Activated CD4-positive, alpha-beta memory T cell treated with anti-CD3 and anti-CD28 coated beads, Interleukin-2, amount 10 ng/mL, durations not matched to agents 7 days and 5 days (primary cell): ENCODE measurements at places on chromosomes 13 and 19. TPM values are rescaled to one million over a fixed set of nuclear protein-coding genes. Genes with fewer than 3 reads are reported as not detected.
A peak's percentile ranks its signal among the peaks of the same experiment; 100 is the strongest.

Gene TIMM44
- total RNA-seq, result 48.4 TPM

Gene ADAMTSL5
- 2.9 TPM for total RNA-seq

Gene ONECUT3
- total RNA-seq, result not detected

Gene KIR3DL1
- total RNA-seq, result 0.23 TPM

Gene CCL25
- total RNA-seq, result not detected

GRCh38 chr19:46944918-46945628 is 74.6 kb upstream of the NPAS1 start:
- H3K4me3 ChIP-seq, result no peak overlapping the region
- no peaks in the 10 kb centered on the region for H3K27me3 ChIP-seq
- H3K27ac ChIP-seq, result no peak overlapping the region
- peaks cover 28% of the 10 kb centered on the region for H3K4me1 ChIP-seq

DNA sequence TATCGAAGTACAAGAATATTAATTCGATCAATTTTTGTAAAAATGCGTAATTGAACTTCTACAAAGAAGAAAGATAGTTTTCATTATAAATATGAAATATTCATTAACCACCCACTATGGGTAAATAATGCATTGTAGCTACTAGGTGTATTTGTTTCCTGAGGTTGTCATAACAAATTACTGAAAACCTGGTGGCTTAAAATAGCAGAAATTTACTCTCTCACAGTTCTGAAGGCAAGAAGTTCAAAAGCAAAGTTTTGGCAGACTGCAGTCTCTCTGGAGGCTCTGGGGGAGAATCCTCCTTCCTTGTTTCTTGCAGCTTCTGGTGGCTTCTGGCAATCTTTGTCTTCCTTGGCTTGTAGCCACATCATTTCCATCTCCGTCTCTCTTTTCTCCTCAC is 99.2 kb upstream of the MIR17HG start:
- peaks cover 5% of the 10 kb centered on the region for H3K27me3 ChIP-seq
- no peaks in the 10 kb centered on the region for H3K36me3 ChIP-seq
- no peak for DNase-seq
- H3K27ac ChIP-seq, result no peak overlapping the region
- H3K4me3 ChIP-seq, result no peak overlapping the region

- H3K4me1 ChIP-seq, result peaks cover 16% of the 10 kb centered on the region
- H3K36me3 ChIP-seq, result peaks cover 56% of the 10 kb centered on the region
- peak overlapping the region; percentile 50 for H3K4me3 ChIP-seq
- H3K27me3 ChIP-seq, result no peaks in the 10 kb centered on the region
- peak; percentile 34 for DNase-seq
- peak overlapping the region; percentile 67 for H3K27ac ChIP-seq
These were observed 29.1 kb downstream of the ZNF787 start for GRCh38 chr19:56091751-56092546.

GRCh38 chr19:19227217-19227616 is 15.5 kb downstream of the NCAN start:
- DNase-seq, result no peak
- H3K36me3 ChIP-seq, result no peaks in the 10 kb centered on the region
- H3K27me3 ChIP-seq, result peaks cover 19% of the 10 kb centered on the region
- H3K4me3 ChIP-seq, result no peak overlapping the region
- H3K4me1 ChIP-seq, result peaks cover 6% of the 10 kb centered on the region

GRCh38 chr19:38543807-38544568 is 73.8 kb downstream of the MAP4K1 start:
- peak overlapping the region; percentile 50 for H3K4me3 ChIP-seq
- H3K4me1 ChIP-seq, result peaks cover 41% of the 10 kb centered on the region
- H3K36me3 ChIP-seq, result peaks cover 7% of the 10 kb centered on the region
- DNase-seq, result peak; percentile 49
- H3K27ac ChIP-seq, result peak overlapping the region; percentile 75

- no peak overlapping the region for H3K27ac ChIP-seq
- no peaks in the 10 kb centered on the region for H3K27me3 ChIP-seq
- H3K36me3 ChIP-seq, result no peaks in the 10 kb centered on the region
- no peak overlapping the region for H3K4me3 ChIP-seq
- no peaks in the 10 kb centered on the region for H3K4me1 ChIP-seq
- no peak for DNase-seq
These were observed 162.5 kb downstream of the KCTD12 start for GRCh38 chr13:76723551-76724232.

DNA sequence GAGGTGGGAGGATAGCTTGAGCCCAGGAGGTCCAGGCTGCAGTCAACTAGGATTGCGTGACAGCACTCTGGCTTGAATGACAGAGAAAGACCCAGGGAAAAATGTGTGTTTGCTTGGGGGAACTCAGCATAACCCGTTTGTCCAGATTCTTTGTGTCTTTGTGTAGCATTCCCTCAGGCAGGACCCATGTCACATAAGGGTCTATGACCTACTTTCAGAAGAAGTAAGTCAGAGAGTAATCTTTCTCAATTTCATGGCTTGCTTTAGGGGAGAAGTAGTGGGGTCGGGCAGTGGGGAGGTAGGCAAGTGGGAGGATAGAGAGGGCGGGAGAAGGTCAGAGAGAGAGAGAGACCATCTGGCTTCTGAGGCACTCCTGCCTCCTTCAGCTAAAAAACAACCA is 11.9 kb upstream of the PSPC1 start:
- no peak overlapping the region for H3K4me3 ChIP-seq
- peaks cover 7% of the 10 kb centered on the region for H3K4me1 ChIP-seq
- H3K36me3 ChIP-seq, result no peaks in the 10 kb centered on the region
- DNase-seq, result no peak
- H3K27me3 ChIP-seq, result no peaks in the 10 kb centered on the region
- no peak overlapping the region for H3K27ac ChIP-seq

- no peaks in the 10 kb centered on the region for H3K36me3 ChIP-seq
- H3K27ac ChIP-seq, result no peak overlapping the region
- DNase-seq, result no peak
- no peak overlapping the region for H3K4me3 ChIP-seq
- H3K27me3 ChIP-seq, result no peaks in the 10 kb centered on the region
- H3K4me1 ChIP-seq, result no peaks in the 10 kb centered on the region
These were observed 214.0 kb upstream of the SOX1 start for GRCh38 chr13:111852725-111853518.

DNA sequence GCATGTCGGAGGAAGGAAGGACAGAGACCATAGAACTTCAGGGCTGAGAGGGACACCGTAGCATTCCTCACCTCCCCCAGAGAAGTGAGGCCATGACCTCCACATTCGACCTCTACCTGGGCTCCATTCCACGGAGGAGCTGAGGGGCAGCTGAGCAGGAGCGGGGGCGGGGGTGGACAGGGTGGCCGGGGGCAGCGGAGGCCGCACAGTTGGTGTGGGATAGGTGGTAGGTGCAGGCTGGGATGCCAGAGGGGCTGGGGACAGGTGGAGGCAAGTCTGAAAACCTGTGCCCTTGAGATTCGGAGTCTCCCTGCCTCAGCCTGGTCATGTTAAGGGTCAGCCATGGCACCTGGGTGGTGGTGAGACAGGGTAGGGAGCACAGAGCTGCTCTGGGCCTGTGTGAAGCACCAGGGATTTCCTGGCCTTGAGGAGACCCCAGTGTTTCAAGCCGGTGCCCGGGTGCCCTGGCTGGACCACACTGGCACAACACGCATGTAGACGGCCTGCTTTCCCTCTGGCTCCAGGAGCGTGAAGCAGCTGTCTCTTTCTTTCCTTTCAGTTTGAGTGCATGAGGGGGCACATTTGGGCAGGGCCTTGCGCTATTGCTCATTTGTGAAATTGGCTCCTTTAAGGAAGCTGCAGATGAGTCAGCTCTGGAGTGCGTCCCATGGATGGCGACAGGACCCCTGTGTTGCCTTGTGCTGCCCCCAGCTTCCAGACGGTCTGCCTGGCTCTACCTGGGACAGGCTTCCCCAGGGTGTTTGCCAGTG is 51.8 kb downstream of the TSSK6 start:
- peaks cover 52% of the 10 kb centered on the region for H3K36me3 ChIP-seq
- H3K4me3 ChIP-seq, result no peak overlapping the region
- DNase-seq, result no peak
- H3K27me3 ChIP-seq, result no peaks in the 10 kb centered on the region

GRCh38 chr13:97423300-97424045 is 10.5 kb upstream of the RAP2A start:
- no peak for DNase-seq
- peaks cover 17% of the 10 kb centered on the region for H3K27me3 ChIP-seq
- H3K27ac ChIP-seq, result no peak overlapping the region
- H3K4me1 ChIP-seq, result no peaks in the 10 kb centered on the region
- H3K4me3 ChIP-seq, result no peak overlapping the region
- H3K36me3 ChIP-seq, result no peaks in the 10 kb centered on the region

GRCh38 chr13:109226631-109227030 is 559.8 kb downstream of the IRS2 start:
- no peak overlapping the region for H3K4me3 ChIP-seq
- no peaks in the 10 kb centered on the region for H3K27me3 ChIP-seq
- no peaks in the 10 kb centered on the region for H3K36me3 ChIP-seq

- no peak overlapping the region for H3K4me3 ChIP-seq
- peaks cover 31% of the 10 kb centered on the region for H3K27me3 ChIP-seq
- peaks cover 16% of the 10 kb centered on the region for H3K4me1 ChIP-seq
- peak; percentile 26 for DNase-seq
- no peaks in the 10 kb centered on the region for H3K36me3 ChIP-seq
These were observed 46.4 kb upstream of the SHKBP1 start for GRCh38 chr19:40530091-40530901.

DNA sequence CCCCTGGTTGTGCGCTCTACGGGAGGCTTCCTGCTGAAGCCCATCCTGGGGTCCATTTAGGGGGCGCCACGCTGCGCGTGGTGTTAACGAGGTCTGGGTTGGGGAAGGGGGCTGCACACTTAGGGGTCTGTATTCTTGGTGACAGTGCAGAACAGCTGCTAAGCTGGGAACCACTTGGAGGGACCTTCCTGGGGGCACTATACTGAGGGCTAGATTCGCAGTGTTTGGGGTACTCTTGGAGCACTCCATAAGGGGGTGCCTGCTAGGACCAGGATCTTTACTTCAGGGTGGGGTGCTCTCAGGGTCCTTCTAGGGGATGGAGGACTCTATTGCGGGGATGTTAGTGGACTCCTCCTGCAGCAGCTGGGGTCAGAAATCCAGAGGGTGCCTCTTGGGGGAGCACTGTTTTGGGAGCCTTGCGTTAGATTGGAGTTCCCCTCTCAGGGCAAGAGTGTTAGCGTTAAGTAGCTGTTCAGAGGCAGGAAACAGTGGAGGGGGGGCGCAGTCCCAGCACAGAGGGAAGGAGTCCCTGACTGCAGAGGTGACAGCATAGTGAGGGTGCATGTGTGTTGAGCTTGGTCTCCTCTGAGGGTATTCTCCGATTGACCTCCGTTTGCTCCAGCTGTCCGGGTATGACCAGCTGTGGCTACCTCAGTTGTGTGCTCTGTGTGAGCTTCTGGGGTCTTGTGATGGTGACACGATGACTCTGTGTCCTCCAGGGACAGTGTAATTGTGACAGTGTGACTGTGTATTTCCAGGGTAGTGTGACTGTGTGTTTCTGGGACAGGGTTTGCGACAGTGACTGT is 1.1 kb downstream of the PDE4A start:
- peak; percentile 61 for DNase-seq
- H3K4me3 ChIP-seq, result peak overlapping the region; percentile 81
- peaks cover 31% of the 10 kb centered on the region for H3K36me3 ChIP-seq
- peaks cover 86% of the 10 kb centered on the region for H3K4me1 ChIP-seq

GRCh38 chr19:1471515-1472160 is 7.4 kb downstream of the C19orf25 start:
- H3K4me3 ChIP-seq, result no peak overlapping the region
- H3K4me1 ChIP-seq, result peaks cover 13% of the 10 kb centered on the region
- H3K27ac ChIP-seq, result no peak overlapping the region

DNA sequence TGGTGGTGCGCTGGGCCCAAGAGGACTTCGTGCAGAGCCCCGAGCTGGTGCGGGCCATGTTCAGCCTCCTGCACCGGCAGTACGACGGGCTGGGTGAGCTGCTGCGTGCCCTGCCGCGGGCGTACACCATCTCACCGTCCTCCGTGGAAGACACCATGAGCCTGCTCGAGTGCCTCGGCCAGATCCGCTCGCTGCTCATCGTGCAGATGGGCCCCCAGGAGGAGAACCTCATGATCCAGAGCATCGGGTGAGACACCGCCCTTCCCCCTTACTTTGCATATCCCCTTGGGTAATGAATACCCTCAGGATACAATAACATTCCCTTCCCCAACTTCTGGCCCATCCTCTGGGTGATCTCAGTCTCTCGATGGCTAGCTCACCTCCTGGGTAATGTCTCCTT is 60.9 kb downstream of the RYR1 start:
- peaks cover 5% of the 10 kb centered on the region for H3K4me1 ChIP-seq
- H3K27me3 ChIP-seq, result peaks cover 18% of the 10 kb centered on the region
- no peak for DNase-seq
- H3K36me3 ChIP-seq, result peaks cover 5% of the 10 kb centered on the region
- no peak overlapping the region for H3K4me3 ChIP-seq
- no peak overlapping the region for H3K27ac ChIP-seq
